ENCODE measurements at places on chromosomes 1 and 21. TPM values are rescaled to one million over a fixed set of nuclear protein-coding genes. Genes with fewer than 3 reads are reported as not detected.

- no peak for DNase-seq
These were observed 104.2 kb downstream of the IGSF21 start for GRCh38 chr1:18211764-18212163.

The LHX8 gene
- not detected for total RNA-seq

- no peak for DNase-seq
These were observed 42.0 kb downstream of the S1PR1 start for GRCh38 chr1:101278845-101279244.

GRCh38 chr1:30377230-30378002 lies 346.0 kb downstream of the MATN1 start:
- DNase-seq: no peak

The ACTL8 gene
- not detected for total RNA-seq

Data from uterus (tissue), 4 donors.